ENCODE measurements at places on chromosomes 3 and 15.

DNA sequence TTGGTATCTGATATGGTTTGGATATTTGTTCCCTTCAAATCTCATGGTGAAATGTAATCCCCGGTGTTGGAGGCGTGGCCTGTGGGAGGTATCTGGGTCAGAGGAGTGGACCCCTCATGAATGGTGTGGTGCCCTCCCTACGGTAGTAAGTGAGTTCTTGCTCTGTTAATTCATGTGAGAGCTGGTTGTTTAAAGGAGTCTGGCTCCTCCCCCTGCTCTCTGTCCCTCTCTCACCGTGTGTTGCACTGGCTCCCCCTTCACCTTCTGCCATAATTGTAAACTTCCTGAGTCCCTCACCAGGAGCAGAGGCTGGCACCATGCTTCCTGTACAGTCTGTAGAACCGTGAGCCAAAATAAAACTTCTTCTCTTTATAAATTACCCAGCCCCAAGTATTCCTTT lies 246.9 kb upstream of the AGTR1 start:
- no peak for DNase-seq

GRCh38 chr15:68466876-68467275 lies 34.9 kb upstream of the ITGA11 start:
- no peak for DNase-seq

GRCh38 chr15:50202003-50202402 lies 20.0 kb downstream of the SLC27A2 start:
- no peak for DNase-seq

GRCh38 chr3:190739641-190740185 lies 122.8 kb downstream of the GMNC start:
- DNase-seq: no peak

- DNase-seq: no peak
Observed at GRCh38 chr15:29516929-29517328, 247.3 kb upstream of the NSMCE3 start.

- DNase-seq: no peak
Observed at GRCh38 chr15:93305306-93305705, 216.3 kb upstream of the RGMA start.

DNA sequence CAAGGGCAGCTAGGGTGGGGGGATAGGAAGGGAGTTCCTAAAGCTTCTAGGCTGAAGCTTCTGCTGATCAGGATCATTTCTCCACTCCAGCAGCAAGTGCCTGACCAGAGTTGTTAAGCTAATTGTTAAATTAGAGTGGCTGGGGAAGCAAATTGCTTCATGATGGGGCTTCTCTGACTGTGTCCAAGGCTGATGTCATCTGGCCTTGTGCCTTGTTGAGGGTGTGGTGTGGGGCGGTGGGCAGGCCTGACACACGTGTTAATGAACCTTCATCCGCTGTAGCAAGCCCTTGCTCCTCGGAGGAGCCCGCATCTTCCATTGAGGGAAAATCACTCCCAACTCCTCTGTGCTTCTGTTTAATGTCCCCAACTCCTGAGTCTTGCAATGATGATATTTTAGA lies 84.3 kb upstream of the ROPN1 start:
- DNase-seq: no peak

- DNase-seq: no peak
Observed at GRCh38 chr3:95048564-95048963, 985.7 kb downstream of the NSUN3 start.

DNA sequence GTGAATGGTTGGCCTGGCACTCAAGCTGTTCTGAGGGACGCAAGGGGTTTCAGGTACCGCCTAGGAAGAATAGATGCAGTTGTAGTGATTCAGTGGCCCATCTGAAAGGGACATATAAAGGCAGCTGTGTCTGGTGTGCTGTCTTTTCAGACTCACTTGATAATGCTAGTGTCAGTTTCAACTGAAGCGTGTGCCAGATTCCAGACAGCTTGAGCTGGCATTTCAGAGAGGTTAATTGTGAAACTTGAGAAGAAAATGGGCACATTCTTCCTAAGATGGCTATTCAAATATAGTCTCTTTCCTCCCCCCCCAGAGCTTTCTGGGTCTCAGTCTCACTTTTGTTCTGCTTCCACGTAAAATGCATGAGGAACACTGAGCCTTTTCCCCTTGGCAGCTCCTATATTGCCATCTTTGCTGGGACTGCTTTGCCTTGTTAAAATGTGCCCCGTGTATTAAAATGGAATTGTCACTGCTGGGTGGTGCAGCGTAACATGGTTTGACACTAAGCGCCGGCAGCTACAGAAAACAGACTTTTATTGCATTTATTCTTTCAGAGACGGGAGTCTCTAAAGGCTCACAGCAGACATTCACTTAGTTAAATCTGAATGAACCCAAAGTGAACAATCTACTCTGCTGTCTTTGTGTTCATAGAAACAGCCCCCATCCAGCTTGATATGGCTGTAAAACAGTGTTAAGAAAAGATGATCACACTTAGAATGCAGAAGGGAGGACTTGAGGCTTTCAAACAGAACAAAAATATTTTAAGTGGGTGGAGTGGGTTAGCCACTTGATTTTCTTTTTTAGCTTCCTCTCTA lies 478.7 kb downstream of the RBMS3 start:
- no peak for DNase-seq

- DNase-seq: no peak
Observed at GRCh38 chr3:189641776-189642175, 10.6 kb downstream of the TP63 start.

GRCh38 chr3:143644370-143645089 lies 203.7 kb downstream of the SLC9A9 start:
- DNase-seq: no peak

DNA sequence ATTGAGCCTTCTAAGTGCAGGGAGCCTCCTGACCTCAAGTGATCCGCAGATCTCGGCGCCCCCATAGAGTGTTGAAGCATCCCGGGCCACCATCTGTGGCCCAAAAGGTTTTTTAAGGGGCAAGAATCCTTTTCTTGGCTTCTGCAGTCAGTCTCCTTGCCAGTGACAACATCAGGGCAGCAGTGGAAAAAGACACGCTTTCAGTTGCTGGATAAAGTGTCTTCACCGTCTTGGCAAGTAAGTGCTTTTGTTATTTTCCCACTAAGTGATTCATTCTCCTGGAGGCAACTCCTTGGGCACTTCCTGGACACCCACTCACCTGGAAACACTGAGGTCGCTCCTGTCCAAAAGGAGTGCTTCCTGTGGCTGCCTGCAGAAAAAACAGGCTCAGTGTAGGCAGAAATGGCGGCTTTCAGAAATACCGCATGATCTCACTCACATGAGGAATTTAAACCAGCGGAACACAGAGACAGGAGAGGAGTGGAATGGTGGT lies 71.7 kb upstream of the ABHD2 start:
- no peak for DNase-seq

GRCh38 chr3:111210003-111210711 lies 138.5 kb downstream of the NECTIN3 start:
- no peak for DNase-seq

GRCh38 chr3:195767792-195768191 lies 43.9 kb downstream of the MUC4 start:
- DNase-seq: no peak

- DNase-seq: no peak
Observed at GRCh38 chr15:38670128-38671005, 105.8 kb upstream of the RASGRP1 start.

- DNase-seq: no peak
Observed at GRCh38 chr15:67018026-67018425, 47.4 kb upstream of the SMAD3 start.

GRCh38 chr3:113531826-113532697 lies at the start of gene SIDT1:
Gene SIDT1 (plus strand): TSS chr3:113532555. CDS start chr3:113533022, 467 bp downstream.
- DNase-seq: no peak

DNA sequence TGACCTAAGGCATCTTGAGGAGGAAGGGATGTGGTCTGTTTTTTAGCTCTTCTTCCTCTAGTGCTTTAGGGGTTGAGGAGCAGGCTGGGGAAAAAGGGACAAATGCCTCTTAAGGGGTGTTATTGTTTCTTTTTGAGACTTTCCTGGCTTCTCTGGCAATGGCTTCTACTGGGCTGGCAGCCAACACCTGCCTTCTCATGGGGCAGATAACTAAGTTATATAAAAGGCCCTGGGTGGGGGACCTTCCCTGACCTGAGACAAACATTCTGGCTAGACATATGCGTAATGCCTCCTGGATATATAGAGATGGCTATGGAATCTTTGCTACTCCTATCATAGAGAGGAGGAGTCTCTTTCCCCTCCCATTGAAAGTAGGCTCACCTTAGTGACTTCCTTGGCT lies 179.2 kb upstream of the PROK2 start:
- DNase-seq: no peak

GRCh38 chr3:44132061-44132460 lies 109.6 kb upstream of the TOPAZ1 start:
- DNase-seq: no peak

- no peak for DNase-seq
Observed at GRCh38 chr15:76347482-76348055, 11.0 kb downstream of the ISL2 start.

DNA sequence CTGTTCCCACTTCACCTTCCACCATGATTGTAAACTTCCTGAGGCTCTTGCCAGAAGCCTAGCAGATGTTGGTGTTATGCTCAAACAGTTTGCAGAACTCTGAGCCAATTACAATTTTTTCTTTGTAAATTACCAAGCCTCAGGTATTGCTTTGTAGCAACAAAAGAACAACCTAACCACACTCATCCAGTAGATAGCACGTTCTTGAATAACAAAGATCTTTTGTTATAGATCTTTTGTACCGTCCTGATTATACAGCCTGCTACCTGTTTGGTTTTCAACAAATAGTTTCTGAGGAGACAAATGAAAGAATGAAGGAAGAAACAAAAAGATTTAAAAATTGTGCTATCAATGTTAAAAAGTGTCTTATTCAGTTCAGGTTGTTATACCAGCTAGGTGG lies 474.7 kb upstream of the ALCAM start:
- DNase-seq: no peak

- no peak for DNase-seq
Observed at GRCh38 chr3:10602271-10602670, 96.9 kb upstream of the ATP2B2 start.

GRCh38 chr3:11807686-11808085 lies 39.0 kb downstream of the TAMM41 start:
- DNase-seq: no peak

- DNase-seq: no peak
Observed at GRCh38 chr3:179072100-179072438, 460 bp upstream of the ZMAT3 start.

GRCh38 chr15:39357480-39358268 lies 223.2 kb upstream of the THBS1 start:
- DNase-seq: no peak

- no peak for DNase-seq
Observed at GRCh38 chr3:148911173-148911572, 46.1 kb downstream of the CPA3 start.

DNA sequence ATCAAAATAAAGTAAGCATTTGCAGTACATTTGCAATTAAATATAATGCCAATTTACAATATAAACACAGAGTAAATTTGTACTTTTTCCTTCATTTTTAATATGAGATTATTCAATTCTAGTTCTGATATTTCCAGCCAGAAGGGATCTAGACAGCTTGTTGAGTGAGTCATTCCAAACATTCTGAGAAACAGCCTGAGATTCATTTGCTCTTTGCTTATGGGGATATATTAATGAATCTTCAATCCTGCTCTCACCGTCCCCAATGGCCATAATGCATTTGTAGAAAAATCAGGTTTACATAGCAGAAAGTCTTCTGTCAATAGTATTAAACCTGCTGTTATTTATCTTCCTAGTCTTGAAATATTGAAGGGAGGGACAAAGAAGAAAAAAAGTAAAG lies 554.2 kb downstream of the TUSC7 start:
- DNase-seq: no peak

DNA sequence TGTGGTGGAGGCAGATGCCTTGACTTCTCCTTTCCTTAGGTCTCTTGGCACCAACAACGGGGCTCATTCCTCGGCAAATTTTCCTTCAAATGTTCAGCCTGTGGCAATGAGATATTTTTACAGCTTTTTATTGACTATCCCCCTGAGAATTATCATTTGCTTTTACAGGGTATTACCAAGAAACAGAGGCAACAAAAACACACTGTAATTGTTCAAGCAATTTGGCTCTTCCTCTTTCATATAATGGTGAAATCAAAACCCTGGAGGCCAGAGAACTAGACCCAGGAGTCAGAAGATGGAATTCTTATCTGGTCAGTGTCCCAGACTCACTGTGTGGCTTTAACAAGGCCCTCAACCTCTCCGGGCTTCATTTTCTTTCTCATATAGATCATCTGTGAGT lies 40.1 kb downstream of the TRIM42 start:
- DNase-seq: no peak

DNA sequence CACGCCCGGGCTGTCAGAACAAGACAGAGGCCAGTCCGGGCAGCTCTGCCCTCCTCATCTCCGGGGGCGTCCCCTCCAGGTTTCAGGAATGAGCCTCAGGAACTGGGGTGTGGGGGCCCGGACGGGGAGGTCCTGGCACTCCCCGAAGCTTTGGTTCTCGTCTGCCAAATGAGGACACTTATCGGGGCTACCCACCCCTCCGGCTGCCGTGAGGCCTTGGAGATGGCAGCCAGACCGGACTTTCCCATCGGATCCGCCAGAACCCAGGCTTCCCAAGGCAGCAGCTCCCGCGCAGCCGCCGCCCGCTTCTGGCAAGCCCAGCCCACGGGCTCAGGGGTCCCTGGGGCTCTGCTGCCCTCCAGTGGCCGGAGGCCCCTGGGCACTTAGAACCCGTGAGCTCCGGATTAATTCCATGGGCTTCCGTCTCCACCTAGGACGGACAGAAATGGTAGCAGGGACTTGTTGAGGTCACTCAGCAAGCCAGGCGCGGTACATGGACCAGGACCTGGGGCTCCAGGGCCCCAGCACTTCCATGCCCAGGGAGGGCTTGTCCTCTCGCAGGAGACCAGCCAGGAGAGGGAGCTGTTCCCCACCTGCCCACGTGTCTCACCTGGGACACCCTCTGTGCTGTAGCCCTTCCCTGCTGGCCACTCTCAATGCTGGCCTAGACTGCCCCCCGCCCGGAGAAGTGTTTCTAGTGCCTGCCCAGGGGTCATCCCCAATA lies 89.4 kb downstream of the LINGO1 start:
- no peak for DNase-seq

DNA sequence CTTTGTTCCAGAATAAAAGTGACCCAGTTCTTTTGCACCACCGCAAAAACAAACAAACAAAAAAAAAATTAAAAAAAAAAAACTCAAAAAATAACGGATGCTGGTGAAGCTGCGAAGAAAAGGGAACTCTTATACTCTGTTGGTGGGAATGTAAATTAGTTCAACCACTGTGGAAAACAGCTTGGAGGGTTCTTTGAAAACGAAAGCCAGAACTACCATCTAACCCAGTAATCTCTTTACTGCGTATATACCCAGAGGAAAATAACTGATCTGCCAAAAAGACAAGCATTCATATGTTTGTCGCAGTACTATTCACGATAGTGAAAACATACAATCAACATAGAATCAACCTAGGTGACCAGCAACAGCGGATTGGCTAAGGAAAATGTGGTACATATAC lies 298.9 kb upstream of the CBLB start:
- no peak for DNase-seq

GRCh38 chr3:129013491-129013891 lies 12.4 kb downstream of the EFCC1 start:
- DNase-seq: no peak

All from cortex of kidney (tissue), 1 donor.